Pulmonary artery endothelial cell (primary cell): ENCODE measurements at places on chromosomes 4 and X. TPM values are rescaled to one million over a fixed set of nuclear protein-coding genes. Genes with fewer than 3 reads are reported as not detected.
A peak's percentile ranks its signal among the peaks of the same experiment; 100 is the strongest.

VAMP7 gene
- total RNA-seq = 45.2 and 46.3 TPM in 2 replicates

MAGEB10 gene
- not detected in 2 replicates for total RNA-seq

GRCh38 chr4:81378386-81378785 is 93.3 kb downstream of the RASGEF1B start:
- no peak for DNase-seq

- no peak for DNase-seq
Observed at GRCh38 chrX:16765594-16765993, 20.7 kb upstream of the TXLNG start.

GRCh38 chrX:155632431-155633100 is 19.8 kb upstream of the TMLHE start:
- no peak for DNase-seq

ERAS gene
- not detected in 2 replicates for total RNA-seq

CWH43 gene
- not detected in 2 replicates for total RNA-seq

ADAM29 gene
- total RNA-seq = not detected in 2 replicates

- no peak for DNase-seq
Observed at GRCh38 chr4:169042608-169043007, 32.6 kb upstream of the CBR4 start.

- no peak for DNase-seq
Observed at GRCh38 chr4:2948895-2949781, 14.1 kb downstream of the NOP14 start.

DNA sequence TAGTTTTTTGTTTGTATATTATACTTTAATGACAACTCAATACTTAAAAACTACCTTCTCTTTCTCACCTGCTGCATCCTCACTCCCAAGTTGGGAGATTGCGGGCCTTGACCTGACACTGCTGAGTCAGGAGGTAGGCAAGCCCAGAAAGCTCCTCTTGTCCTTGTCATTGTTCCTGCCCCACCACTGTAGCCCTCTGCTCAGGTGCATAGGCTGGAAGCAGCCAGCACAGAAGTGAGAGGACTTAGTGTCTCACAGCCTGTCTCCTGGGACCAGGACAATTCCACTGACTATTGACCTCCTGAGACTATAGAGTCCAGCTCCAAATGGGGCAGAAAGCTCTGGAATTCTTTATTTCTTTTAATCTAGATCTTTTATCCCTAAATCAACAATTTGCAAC is 123.5 kb upstream of the NDP start:
- no peak for DNase-seq

GRCh38 chr4:7524064-7524682 is 89.4 kb upstream of the PSAPL1 start:
- no peak for DNase-seq

GRCh38 chr4:36054694-36055422 is 189.5 kb downstream of the ARAP2 start:
- no peak for DNase-seq

GRCh38 chrX:136780241-136780640 is 491 bp downstream of the ARHGEF6 start:
- DNase-seq = no peak

- no peak for DNase-seq
Observed at GRCh38 chr4:142574306-142574705, 271.8 kb downstream of the INPP4B start.

GRCh38 chr4:101039367-101039766 is 308.0 kb downstream of the PPP3CA start:
- no peak for DNase-seq

GRCh38 chrX:18886005-18886343 is 97.9 kb downstream of the PHKA2 start:
- no peak for DNase-seq

- DNase-seq = no peak
Observed at GRCh38 chr4:55993994-55994663, 45.4 kb downstream of the CEP135 start.

GRCh38 chrX:31649201-31649600 is 577.4 kb upstream of the FTHL17 start:
- DNase-seq = no peak

DNA sequence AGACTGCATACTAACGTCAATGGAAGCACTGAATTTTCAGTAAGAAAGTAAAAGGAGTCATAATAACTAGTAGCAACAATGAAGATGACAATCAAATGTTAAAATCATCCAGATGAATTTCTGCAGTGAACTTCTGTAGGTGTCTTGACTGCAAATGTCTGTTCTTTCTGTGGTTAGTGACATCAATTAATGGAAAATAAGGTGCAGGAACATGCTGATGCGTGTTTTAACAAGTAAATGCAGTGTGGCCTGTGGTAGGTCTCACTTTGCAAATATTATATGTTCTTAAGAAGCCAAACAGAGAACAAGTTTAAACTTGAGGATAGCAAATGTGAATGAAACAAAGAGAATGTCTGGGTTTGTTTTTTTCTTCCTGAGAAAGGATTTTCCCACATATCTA is 2.6 kb upstream of the DTHD1 start:
- DNase-seq = no peak

DUSP21 gene
- total RNA-seq = not detected in 2 replicates

SYTL4 gene
- total RNA-seq = 11.6 and 30.6 TPM in 2 replicates

SRPX2 gene
- total RNA-seq = 73.3 and 159 TPM in 2 replicates

PNMA5 gene
- not detected in 2 replicates for total RNA-seq

- DNase-seq = no peak
Observed at GRCh38 chr4:152485726-152486276, 50.1 kb downstream of the FBXW7 start.

OPRPN gene
- not detected in 2 replicates for total RNA-seq

DNA sequence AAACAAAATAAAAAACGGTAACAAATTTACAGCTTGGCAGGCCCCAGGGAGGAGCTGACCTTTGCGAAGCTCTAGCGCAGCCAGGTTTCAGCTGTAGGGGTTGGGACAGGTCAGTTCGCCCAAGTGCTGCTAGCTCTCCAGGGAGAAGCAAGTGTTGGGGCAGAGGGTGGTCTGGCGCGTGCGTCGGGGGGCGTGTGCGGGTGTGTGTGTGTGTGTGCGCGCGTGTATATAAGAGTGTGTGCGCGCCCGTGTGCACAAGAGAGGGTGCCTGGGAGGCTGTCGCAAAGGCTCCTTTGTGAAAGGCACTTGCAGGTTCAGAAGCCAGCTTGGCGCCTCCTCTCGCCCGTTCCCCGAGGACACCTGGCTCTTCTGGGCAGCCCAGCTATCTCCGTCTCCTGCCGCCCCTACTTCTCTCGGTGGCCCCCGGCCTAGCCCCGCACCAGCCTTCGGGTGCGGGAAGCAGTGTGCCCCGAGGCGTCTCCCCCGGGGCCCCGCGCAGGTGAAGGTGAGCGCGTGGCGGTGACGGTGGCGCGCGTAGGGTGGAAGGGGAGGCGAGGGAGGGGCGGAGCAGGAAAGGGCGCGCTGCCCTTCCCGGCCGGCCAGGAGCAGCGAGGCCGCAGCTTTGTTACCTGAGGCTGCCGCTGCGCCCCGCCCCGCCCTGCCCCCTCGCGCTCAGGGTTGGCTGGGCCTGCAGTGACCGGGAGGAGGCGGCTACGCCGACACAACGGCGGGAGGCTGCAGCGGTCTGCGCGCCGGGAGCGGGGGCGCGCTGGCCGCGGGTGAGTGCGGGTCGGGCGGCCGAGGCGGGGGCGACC is at the start of gene FHDC1:
Gene FHDC1 (plus strand): TSS at position 693 of the 815 bp plus-strand sequence. CDS start 6,735 bp downstream, outside the sequence.
- no peak for DNase-seq

DNA sequence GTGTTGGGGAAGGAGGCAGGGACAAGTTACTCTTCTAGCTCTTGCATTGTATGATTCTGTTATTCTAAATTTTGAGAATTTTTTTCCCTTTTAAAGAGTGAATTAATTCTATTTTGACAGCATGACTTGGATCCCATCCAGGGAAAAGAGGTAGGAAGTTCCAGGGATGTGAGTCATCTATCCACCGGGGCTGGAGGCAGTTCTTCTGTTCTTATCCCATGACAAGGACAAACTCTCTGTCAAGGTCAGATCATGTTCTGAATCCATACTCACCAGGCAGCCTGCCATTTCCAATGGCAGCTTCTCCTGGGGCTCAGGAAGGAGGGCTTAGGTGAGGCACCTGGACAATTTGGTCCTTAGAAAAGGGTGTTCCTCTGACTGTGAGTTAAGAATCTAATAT is 132.0 kb upstream of the MED14 start:
- peak; percentile 43 for DNase-seq

- no peak for DNase-seq
Observed at GRCh38 chr4:78168029-78168428, 110.9 kb downstream of the FRAS1 start.

DNA sequence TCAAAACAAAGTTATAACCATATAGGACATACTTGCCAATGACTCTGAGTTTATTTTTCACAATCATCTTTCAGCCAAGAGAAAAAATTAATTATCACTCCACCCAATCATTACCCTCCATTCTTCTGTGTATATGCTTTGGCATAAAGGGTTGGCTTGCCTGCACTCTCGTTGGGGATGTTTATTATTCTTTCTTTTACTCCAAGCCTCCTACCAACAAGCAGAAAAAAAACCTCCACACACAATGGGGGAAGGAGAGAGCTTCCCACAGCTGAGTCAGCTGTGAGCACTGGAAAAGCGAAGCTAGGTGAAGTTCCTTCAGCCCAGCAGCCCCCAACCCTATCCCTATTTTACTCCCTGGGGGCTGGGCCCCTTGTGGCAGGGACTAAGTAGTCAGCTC is 1.5 kb downstream of the OPHN1 start:
- DNase-seq = no peak

- DNase-seq = no peak
Observed at GRCh38 chr4:93658443-93658842, 170.1 kb upstream of the ATOH1 start.

GRCh38 chr4:127521463-127521862 is 111.3 kb upstream of the INTU start:
- no peak for DNase-seq

DNA sequence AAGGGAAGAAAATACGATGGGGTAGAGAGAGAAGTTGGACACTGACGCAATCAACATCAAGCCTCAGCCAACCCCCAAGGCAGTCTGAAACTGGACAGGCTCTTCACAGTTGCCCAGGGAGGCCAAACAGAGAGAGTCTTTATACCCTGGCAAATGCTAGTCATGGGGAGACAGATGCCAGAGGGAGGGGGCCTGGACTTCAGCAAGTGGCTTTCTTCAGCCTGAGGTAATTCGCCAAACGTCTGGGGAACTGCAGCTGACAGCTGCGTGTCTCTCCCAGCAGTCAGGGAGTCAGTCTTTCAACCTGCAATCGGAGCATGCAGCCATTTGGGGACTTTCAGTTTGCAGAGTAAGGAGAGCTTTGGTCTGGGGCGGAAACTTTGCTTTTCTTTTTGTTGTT is 521.6 kb downstream of the TRIML1 start:
- DNase-seq = no peak

GRCh38 chr4:107900508-107900907 is 30.8 kb upstream of the CYP2U1 start:
- no peak for DNase-seq

PRKX gene
- 25.1 and 40.1 TPM in 2 replicates for total RNA-seq

DNA sequence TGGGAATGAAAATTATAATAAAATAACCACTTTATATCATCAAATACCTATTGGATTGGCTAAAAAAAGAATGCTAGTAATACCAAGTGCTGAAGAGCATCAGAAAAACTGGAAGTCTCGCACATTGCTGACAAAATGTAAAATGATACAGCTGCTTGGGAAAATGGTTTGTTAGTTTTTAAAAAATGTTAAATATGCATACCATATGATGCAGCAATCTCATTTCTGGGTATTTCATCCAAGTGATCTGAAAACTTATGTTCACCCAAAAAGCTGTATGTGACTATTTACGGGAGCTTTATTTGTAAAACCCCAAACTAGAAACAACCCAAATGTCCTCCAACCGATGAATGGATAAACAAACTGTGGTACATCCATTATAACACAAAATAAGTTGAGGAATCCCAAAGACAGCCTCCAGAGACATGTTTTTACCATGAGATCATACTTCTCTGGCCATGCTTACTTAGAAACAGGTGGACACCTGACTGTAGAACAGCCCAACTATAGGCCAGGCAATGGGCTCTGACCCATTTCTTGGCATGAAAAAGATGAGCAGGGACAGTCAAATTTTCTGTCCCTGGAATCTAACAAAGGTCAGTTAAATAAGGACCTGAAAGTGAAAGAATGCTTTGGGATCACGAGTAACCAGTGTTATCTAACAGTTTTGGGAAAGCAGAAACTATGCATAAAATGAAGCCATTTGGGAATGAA is 47.5 kb upstream of the FAM120C start:
- DNase-seq = no peak

DNA sequence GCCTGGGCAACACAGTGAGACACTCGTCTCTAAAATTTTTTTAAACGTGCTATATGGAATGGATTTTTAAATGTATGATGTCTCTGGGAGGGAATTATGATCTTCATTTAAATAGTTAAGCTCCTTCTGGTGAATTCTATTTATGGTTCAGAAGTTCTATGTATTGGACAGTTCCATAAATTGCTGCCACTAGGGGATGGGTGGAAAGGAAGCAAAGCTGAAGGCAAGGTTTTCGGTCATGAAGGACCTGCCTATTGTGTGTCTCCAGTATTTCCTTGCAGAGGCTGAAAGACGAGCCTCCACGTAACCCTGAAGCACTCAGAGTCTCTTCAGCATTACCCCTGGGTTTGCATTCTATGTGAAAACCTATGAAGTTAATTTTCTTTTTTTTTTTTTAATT is 451.5 kb upstream of the FAT1 start:
- no peak for DNase-seq

WNK3 gene
- total RNA-seq = 0.59 and 2.3 TPM in 2 replicates

- no peak for DNase-seq
Observed at GRCh38 chr4:181372014-181372413, 871.2 kb upstream of the TENM3 start.

CCSER1 gene
- 1.1 and 3.0 TPM in 2 replicates for total RNA-seq

DNA sequence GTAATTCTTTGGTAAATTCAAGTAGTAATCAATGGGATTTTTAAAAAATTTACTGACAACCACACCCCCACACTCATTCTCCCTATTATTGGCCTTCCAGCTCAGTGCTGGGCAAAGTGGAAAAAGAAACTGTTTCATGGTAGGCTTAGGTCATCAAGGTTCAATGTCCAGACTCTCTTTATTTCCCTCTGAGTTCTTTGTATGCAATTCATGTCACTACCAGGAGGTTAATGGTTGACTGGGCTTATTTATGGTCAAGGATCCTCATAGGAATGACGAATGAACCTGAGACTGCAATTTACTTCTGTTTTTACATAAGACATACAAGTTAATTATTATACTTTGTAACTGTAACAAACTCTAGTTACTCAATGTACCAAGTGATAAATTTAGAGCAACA is 403.2 kb downstream of the KLHL13 start:
- DNase-seq = no peak

GRCh38 chrX:11537141-11537540 is 128.6 kb downstream of the ARHGAP6 start:
- no peak for DNase-seq

GRCh38 chrX:31808357-31808756 is 736.5 kb upstream of the FTHL17 start:
- DNase-seq = no peak

GRCh38 chrX:67207912-67208311 is 335.9 kb upstream of the AR start:
- no peak for DNase-seq

CYLC1 gene
- not detected in 2 replicates for total RNA-seq

DNA sequence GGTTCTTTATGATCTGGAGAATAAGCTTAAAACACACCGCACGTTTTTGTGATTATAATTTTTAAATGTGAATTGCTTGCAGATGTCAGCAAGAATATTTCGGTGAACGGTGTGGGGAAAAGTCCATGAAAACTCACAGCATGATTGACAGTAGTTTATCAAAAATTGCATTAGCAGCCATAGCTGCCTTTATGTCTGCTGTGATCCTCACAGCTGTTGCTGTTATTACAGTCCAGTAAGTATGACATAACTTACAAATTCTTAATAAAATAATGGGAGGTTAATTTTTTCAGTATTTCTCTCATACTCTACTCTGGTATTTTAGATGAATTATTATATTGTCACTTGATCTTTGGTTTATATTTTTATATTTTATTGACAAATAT is 5.4 kb downstream of the AREG start:
- DNase-seq = no peak

EVC2 gene
- total RNA-seq = 9.3 and 12.1 TPM in 2 replicates
